Upper lobe of left lung (tissue), 6 donors: ENCODE measurements at places on chromosomes 4 and X. TPM values are rescaled to one million over a fixed set of nuclear protein-coding genes. Genes with fewer than 3 reads are reported as not detected.

- no peak for DNase-seq
Observed at GRCh38 chrX:39874202-39874816, 223.4 kb downstream of the BCOR start.

Gene PRDM8
- 0.11 TPM for total RNA-seq

Gene CT55
- total RNA-seq = not detected

GRCh38 chrX:22538580-22538979 lies 265.9 kb downstream of the CBLL2 start:
- DNase-seq = no peak

Gene SLC25A53
- 13.5 TPM for total RNA-seq

- DNase-seq = no peak
Observed at GRCh38 chrX:1531096-1531890, 5.7 kb downstream of the P2RY8 start.

GRCh38 chr4:23811161-23811560 lies 78.7 kb downstream of the PPARGC1A start:
- DNase-seq = no peak

GRCh38 chrX:68998716-68999115 lies 166.5 kb downstream of the PJA1 start:
- DNase-seq = no peak

Gene NEUROG2
- not detected for total RNA-seq

Gene KLKB1
- 0.81 TPM for total RNA-seq

- DNase-seq = no peak
Observed at GRCh38 chr4:86032476-86033022, 327.3 kb downstream of the MAPK10 start.

DNA sequence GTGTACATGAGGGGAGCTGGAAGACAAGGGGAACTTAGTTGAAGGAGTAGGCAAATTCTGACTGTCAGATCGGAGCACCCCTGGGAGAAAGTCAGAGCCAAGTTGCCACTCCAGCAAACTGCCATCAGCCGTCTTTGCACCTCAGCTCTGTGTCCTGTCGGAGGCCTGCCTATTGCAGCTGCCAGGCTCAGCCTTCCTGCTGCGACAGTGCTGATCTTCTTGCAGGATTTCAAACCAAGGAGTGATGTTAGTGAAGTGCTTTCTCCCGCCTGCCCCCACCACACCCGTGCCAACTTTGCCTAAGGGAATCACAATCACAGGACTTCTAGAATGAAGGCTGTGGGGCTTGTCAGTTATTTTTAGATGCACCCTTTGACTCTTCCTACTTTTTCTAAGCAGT lies 185.3 kb downstream of the KIT start:
- no peak for DNase-seq

GRCh38 chr4:71270901-71271300 lies 67.9 kb upstream of the SLC4A4 start:
- DNase-seq = no peak

DNA sequence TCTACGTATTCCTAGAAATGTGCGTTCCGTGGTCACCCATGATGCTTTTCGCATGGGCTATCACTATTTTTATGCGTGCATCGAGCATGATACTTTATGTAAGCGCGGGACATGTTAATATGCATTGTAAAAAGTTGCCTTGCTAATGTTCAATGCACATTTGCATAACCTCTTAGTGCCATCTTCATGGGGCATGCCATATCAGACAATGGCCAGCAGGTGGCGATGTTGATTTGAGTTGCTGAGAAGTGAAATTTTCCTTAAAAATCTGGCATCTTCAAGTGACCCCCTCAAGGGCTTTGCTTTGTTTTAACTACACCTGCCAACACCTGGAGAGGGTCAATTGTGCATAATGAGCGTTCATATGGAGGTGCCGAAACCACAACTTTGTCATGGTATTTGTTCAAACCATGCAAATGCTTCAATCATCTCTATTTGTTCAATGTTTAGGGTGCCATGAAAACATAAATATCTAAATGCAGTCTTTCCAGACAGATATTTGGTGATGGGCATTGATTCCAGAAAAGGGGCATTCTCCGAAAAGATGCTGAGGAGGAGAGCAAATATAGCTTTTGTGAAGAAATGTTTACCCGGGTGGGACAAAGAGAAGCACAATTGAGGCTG lies 833.9 kb upstream of the PRKX start:
- DNase-seq = no peak

DNA sequence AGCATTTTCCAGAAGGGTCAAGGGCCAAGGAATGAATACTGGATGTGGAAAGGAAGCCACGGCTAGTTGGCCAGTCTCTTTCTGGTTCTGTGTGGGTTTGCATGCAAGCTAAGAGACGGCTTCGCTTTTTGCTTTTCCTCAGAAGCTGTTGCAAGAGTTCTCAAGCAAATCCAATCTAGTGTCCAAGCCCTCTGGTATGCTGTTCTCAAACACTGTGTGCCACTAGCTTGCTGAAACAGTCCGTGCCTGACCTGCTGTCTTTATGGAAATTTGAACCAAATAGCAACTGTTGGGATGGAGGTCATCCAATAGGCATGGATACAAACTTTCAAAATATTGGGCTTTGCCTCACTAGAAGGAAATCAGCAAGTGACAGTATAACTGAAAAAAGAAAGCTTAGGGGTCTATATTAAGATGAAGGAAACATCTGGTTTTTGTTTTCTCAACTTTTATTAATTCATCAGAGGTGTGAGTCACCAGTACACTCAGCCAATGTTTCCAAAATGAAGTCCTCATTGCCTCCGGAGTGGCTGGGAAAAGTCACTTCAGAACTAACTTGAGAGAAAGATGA lies 70.5 kb downstream of the SLC9A6 start:
- no peak for DNase-seq

- no peak for DNase-seq
Observed at GRCh38 chr4:184419976-184420375, 54.4 kb downstream of the IRF2 start.

DNA sequence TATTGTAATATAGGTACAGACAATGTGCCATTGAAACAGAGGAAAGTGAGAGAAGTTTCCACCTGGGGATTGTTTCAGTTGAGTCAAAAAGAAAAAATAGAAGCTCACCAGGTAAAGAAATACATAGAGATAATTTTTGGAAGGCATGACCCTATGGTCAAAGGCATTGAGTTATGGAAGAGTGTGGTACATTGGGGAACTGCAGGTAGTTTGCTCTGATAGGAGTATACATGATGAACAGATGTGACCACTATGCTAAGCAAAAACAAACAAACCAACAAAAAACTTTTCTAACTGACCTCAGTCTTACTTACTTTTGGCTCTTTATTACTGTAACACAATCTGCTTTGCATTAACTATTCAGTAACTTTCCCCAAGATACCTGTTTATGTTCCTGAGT lies 85.9 kb downstream of the UGT8 start:
- DNase-seq = no peak

Gene SLC10A7
- 20.9 TPM for total RNA-seq

DNA sequence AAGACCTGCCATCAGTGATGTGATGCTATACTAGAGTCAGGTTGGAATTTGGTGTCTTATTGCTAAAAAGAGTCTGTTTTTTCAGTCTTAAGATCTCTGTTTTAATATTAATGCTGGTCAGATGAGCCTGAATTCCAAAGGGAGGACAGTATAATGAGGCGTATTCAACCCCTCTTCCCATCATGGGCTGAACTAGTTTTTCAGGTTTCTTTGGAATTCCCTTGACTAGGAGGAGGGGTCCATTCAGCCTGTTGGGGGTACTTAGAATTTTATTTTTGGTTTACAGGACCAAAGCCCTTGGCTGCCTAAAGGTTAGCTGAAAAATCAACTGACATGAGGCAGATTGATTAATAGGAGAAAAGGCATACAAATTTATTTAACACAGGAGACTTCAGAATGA lies 24.1 kb upstream of the PI4K2B start:
- DNase-seq = no peak
